SJSA1 (cell line): ENCODE measurements at places on chromosomes 5 and 9.

GRCh38 chr5:25694801-25695200 is 1050.0 kb upstream of the CDH10 start:
- no peak for DNase-seq

DNA sequence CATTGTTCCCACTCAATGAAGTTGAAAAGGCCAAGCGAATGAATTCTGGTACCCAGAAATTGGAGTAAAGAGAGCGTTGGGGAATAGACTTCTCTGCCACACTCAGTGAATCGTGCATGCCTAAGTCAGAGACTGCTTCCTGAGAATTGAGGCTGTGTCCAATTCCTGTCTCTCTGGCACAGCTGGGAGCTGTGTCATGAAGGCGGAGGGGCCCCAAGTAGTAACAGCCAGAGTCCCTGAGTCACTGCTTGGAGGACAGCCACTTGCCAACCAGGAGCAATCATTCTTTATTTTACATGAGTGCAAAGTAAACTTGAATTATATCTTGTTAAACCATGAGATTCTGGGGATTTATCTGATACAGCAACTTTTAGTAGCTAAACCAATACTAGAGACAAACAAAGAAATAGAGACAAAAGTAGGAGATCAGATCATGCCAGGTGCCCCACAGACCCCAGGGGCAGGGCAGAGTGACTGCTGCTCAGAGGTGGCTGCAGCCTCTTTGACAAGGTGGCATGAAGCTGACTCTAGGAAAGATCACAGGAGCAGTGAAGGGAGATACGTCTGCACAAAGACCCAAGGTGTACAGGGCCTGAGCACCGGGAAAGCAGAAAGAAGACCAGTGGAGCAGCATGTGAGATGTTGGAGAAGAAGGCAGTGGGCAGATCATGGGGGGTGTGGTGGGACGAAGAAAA is 246.0 kb downstream of the GADD45G start:
- no peak for DNase-seq

DNA sequence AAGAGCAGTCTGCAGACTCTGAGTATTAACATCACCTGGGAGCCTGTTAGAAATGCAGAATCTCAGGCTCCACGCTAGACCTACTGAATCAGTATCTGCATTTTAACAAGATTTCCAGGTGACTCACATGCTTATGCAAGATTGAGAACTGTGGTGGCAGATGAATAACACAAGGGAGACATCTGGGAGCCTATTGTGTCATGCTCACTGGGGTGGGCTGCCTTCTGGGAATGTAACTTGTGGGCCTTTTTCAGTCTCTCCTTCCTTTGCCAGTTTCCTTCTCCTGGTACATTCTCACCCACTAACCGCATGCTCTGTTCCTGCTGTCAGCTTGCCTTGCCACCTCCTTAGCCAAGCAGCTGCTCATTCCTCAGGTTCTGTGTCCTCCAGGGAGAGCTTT is 176.6 kb upstream of the C9orf72 start:
- DNase-seq = no peak

GRCh38 chr9:21096172-21096900 is 18.6 kb upstream of the IFNB1 start:
- peak; percentile 17 for DNase-seq

DNA sequence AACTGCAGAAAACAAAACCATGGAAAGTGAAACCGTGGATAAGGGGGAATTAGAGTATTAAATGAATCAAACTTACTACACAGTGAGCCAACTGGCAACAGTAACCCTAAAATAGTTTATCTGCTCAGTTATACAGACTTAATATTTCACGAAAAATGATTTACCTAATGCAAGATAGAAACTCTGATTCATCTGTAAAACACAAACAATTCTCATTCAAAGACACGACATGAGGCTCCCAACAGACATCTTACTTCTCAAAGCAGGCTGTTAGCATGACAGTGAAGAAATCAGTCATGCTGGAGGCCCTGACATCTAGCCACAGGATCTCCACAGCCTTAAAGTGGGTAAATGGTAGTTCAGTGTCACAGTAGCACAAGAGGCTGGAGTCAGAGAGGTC is 131.2 kb downstream of the FBN2 start:
- DNase-seq = no peak

GRCh38 chr5:77847814-77848290 is 71.7 kb upstream of the TBCA start:
- no peak for DNase-seq

DNA sequence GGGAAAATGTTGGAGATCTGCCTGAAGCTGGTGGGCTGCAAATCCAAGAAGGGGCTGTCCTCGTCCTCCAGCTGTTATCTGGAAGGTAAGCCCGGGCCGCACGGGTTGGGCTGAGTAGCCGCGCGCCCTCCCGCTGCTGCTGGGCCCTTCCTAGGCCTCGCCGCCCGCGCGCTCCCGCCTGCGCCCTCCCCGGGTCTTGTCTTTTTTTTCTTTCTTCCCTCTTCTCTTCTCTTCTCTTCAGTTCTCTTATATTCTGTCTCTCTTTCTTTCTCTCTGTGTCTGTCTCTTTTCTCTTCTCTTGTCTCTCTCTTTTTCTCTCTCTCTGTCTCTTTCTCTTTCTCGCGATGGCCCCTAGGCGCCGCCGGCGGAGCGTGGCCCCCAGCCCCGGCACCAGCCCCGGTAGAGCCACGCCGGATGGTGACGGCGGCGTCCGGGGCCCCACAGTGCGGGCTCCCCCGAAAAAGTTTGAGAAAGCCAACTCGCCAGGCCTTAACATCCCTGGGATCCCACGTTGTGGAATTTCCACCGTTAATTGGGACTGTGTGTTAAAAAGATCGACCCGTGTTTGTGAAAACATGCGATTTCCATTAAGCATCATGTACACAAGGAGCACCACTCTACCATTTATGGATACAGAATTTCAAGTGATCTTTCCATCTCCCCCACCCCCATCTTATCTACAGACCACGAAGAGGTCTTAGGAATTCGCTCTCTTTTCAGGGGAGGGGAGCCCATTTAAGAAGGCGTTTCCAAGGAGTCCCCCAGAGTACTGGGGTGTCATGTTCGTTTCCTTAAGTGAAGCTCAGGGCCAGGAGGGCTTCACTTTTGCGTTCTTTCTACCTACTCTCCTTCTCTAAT is 616 bp downstream of the ABL1 start:
- DNase-seq = no peak

DNA sequence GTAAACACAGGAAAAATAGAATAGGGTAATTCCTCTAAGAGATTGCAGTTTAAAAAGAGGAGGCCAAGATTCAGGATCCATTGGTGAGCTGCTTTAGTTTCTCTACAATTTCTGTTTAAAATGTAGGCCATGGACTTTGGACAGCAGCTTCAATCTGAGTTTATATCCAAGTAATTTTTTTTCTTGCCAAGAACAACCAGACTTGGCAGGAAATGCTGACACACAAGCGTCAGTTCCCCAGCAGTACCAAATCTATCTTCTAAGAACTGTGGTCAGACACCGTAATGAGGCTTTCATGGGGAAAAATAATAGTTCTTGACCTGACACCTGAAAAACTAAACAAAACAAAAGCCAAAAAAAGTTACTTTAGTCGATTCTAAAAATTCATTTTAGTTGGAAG is 528.8 kb downstream of the CSNK1G3 start:
- DNase-seq = no peak

DNA sequence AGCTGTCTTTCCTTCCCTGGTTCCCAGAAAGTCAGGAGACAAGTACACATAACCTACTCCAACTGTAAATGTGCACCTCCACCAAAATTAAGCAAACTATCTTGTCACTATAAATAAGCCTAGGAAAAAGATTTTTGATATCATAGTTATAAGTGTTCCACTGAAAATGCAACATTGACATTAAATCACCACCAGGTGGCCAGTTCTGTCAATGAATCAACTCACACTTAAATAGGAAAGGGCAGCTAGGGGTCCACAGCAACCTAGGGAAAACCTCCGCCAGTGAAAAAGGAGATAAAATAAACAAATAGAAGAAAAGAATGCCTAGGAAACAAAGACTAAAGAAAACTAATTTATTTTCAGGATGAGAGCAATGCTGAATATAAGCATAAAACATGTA is 243.0 kb upstream of the PTPRD start:
- DNase-seq = no peak

- no peak for DNase-seq
These were observed 217.5 kb upstream of the OTULINL start for GRCh38 chr5:14364096-14364495.

- no peak for DNase-seq
These were observed 1199.8 kb downstream of the DTWD2 start for GRCh38 chr5:117788596-117788995.

- peak; percentile 79 for DNase-seq
These were observed 79.5 kb downstream of the PRRT1B start for GRCh38 chr9:131624636-131625507.

DNA sequence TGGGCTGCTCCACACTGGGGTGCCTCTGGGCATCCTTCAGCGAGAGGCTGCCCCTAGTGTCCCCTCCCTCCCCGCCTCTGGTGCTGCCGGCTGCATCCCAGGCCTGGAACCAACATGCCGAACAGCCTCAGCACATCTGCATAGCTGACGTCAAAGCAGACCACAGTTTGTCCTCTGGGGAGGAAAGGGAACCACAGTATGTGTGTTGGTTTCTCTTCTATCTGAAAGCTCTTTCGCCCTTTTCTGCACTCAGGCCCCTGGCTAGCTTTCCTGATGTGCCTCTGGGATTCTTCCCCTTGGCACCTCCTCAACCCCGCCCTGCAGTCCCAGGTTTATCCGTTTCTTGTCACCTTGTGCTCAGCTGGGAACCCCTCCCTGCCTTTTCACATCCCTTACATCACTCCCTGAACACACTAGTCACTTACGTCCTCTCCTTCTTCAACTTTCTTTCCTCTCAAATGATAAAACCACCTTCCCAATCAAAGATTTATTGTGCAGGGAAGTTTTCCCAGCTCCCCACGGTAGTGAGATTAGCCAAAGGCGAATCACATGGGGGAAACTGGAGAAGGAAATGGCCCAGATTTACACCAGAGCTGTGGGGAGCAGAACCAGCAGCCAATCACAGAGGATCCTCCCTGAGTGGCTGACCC is 35.5 kb upstream of the B4GALT1 start:
- no peak for DNase-seq

- no peak for DNase-seq
These were observed 10.9 kb downstream of the ZNF169 start for GRCh38 chr9:94270009-94270408.

DNA sequence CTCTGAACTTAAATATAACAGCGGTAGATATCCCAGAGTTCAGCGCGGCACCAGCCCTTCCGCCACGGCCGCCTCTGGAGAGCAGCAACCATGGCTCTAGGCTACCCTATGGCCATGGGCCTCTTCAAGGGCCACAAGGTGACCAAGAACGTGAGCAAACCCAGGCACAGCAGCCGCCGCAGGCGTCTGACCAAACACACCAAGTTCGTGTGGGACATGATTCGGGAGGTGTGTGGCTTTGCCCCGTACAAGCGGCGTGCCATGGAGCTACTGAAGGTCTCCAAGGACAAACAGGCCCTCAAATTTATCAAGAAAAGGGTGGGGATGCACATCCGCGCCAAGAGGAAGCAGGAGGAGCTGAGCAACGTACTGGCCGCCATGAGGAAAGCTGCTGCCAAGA is 229.0 kb downstream of the ACTL7B start:
- DNase-seq = no peak

GRCh38 chr9:95055851-95056551 is 261.5 kb downstream of the FANCC start:
- DNase-seq = peak; percentile 73

DNA sequence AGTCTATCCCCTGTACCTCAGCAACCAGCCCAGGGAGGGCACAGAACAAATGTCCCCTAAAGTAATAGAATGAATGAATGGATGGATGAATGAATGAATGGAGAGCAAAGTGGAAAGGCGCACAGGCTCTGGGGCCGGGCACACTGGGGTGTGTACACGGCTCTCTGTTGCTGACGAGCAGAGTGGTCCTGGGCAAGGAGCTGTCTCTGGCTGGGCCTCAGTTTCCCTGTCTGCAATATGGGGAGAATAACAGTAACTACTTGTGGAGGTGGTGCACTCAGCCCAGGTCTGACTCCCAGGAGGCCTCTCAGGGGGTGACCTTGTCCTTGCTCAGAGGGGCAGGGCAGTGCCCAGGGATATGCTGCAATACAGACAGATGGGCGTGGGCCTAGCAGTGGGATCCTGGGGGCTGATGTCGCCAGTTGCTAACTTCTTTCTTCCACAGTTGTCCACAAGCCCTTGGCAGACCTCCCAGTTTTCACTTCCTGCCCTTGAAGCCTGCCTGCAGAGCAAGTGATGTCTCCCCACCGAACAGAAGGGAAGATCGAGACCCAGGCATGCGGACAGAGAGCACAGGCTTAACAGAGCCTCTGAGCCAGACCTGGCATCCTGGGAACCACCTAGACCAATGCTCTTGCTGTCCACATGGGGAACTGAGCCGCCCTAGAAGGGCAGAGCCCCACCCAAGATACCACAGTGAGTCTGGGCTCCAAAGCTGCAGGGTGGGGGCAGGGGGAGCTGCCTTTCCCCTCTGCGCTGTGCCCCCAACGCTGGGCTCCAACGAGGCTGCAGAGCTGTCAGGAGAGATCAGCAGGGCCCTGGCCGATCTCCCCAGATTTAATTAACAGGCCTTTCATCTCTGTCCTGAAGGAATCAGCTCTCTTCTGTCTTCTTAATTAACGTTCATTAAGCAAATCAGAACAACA is 13.6 kb upstream of the LAMC3 start:
- DNase-seq = no peak

DNA sequence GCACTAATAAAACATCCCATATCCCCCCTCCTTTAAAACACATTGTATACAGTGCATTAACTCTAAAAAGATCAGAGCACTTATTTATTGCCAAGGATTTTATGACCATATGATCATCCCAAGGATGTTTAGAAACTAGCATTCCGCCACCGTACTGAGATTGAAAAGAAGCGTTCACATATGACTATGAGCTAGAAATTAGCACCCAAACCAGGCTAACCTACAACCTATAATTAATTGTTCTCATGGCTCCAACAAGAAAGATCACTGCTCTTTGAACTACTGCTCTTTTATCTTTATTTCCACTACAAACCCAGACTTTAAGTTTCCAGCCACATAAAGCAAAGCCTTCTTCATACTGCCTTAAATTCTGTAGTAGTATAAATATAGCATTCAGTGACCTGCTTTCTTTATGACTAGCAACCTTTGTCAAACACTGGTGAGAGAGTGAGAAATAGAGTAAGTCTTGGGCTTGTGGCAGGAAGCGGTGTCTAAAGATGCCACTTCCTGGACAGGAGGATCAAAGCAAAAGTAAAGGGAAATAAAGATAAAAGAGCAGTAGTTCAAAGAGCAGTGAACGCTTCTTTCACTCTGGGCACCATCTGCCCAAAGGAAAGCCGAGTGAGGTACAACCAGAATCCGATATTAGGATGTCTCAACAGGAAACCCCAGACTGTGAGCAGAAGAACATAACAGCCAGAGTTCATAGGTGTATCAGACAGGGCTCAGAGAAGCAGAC is 151.1 kb upstream of the ERCC6L2 start:
- no peak for DNase-seq

GRCh38 chr9:23926368-23926767 is 100.3 kb upstream of the ELAVL2 start:
- DNase-seq = no peak

GRCh38 chr9:69743930-69744329 is 15.9 kb downstream of the PTAR1 start:
- DNase-seq = peak; percentile 8
